Activated CD8-positive, alpha-beta T cell treated with anti-CD3 and anti-CD28 coated beads, Interleukin-2, amount 10 ng/mL, durations not matched to agents 7 days and 5 days (primary cell): ENCODE measurements at places on chromosomes 4 and X. TPM values are rescaled to one million over a fixed set of nuclear protein-coding genes. Genes with fewer than 3 reads are reported as not detected.

ERAS gene
- total RNA-seq = not detected

DNA sequence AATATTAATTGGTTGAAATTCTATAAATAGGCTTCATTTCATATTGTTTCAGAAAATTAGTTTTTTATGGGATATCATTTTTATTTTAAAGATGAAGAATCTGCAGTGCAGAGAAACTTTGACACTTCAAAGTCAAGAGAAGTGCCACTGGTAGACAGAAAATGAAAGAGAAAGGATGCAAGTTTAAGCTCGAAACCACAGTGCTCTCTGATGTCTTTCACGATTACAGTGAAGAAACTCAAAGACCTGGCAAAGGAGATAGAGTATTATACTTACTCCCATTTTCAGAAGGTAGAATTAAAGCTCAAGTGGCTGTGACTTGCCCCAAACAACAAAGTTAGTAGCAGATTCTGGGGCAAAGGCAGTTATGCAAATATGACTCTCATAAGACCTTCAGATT lies 745.4 kb downstream of the TECRL start:
- DNase-seq = no peak
- H3K4me1 ChIP-seq = no peaks in the 10 kb centered on the region
- H3K27me3 ChIP-seq = no peaks in the 10 kb centered on the region
- H3K27ac ChIP-seq = no peak overlapping the region

EDA2R gene
- total RNA-seq = 2.9 TPM

ASB12 gene
- total RNA-seq = not detected

- no peaks in the 10 kb centered on the region for H3K36me3 ChIP-seq
- H3K27me3 ChIP-seq = no peaks in the 10 kb centered on the region
- H3K4me1 ChIP-seq = no peaks in the 10 kb centered on the region
- DNase-seq = no peak
Measured at GRCh38 chrX:44822601-44823000, 21.2 kb upstream of the DUSP21 start.
